ENCODE measurements at places on chromosomes 7 and 10.

DNA sequence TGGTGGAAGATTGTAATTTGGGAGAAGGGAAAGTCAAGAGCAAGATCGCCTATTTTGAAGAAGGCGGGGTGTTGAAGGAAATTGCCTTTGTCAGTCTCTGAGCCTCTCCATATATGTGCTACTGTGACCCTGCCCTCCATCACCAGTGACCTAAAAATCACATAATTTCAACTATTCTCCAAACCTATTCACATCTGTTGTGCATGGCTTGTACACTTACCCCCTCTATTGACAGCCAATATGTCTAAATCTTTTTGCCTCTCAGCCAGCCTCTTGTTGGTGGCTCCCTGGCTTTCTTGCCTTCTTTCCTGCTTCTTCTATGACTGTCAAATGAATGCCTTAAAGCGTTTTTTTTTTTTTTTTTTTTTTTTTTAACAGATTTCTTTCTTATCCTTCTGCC is 295.6 kb downstream of the AUTS2 start:
- no peak for DNase-seq

DNA sequence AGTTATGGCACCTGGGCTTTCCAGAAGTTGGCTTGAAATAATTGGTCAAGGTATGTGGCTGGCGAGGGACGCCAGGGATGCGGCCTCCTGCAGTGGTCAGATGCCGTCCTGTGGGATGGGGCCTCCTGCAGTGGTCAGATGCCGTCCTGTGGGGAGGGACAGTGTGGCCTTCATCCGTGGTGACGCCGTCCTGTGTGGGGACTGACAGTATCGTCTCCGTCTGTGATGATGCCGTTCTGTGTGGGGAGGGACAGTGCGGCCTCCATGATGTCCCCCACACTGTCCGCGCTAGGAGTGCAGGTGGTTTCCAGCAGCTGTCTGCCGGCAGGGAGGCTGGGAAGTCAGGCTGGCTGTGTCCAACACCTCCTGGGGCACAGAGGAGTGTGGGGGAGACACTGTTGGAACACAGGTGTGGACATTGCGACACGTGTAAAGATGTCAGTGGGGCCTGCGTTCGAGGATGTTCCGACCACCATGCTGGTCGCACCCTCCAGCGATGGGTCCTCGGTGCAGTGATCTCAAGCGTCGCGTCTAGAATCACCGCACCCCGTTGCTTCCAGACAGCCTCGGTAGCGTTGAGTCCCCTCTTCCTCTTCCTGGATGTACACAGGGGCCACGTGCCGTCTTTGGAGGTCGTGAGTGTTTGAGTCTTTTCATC is 52.6 kb downstream of the INPP5A start:
- DNase-seq = no peak

DNA sequence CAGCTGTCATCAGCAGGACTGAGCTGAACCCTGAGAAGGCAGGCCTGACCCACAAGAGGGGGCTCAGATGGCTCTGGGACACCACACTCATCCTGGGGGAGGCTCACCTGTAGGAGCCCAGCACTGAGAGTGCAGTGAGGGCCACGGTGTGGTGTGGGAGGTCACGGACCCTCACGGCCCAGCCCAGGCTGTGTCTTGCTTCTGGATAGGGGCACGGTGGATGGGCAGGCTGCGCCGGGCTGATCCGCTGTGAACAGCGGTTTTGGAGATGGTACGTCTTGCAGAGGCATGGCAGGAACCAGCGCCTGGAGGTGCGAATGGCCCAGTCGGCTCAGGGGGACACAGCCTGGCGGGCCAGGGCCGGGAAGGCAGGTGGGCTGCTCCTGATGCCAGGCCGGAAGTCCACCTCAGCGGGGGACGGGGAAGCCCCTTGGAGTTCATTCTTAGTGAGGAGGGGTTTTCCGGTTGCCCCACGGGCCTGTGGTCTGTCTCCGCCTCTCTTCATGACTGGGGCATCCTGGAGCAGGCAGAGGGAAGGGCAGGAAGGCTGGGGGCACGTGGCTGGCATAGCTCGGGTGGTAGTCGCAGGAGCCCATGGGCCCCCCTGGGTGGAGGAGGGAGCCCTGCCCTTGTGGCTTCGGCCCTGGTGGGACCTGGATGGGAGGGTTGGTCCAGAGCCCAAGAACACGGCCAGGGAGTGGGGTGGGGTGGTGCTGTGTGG is 112.5 kb downstream of the UNCX start:
- DNase-seq = no peak

DNA sequence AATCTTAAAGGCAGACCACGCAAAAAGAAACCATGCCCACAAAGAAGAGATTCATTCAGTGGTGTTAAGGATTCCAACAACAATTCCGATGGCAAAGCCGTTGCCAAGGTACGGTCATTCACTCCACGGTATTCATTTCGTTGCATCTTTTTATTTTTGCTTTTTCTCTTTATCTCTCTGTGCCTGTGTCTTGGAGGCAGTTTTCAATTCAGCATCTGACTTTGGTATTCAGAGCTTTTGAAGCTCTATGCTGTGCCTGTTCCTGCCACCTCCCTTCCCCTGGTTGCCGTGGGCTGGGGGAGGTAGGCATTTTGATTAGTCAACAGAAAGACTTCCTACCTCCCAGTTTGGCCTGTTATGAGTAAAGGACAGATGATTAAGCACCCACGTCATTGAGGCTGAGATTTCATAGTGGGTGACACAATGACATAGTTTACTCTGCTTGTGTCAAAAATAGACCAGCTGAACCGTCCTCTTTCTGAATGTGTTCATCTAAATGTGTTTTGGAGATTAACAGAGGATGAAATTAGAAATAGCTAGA is 149.5 kb downstream of the ARID5B start:
- DNase-seq = no peak

GRCh38 chr7:136049117-136049516 is 72.0 kb upstream of the MTPN start:
- no peak for DNase-seq

DNA sequence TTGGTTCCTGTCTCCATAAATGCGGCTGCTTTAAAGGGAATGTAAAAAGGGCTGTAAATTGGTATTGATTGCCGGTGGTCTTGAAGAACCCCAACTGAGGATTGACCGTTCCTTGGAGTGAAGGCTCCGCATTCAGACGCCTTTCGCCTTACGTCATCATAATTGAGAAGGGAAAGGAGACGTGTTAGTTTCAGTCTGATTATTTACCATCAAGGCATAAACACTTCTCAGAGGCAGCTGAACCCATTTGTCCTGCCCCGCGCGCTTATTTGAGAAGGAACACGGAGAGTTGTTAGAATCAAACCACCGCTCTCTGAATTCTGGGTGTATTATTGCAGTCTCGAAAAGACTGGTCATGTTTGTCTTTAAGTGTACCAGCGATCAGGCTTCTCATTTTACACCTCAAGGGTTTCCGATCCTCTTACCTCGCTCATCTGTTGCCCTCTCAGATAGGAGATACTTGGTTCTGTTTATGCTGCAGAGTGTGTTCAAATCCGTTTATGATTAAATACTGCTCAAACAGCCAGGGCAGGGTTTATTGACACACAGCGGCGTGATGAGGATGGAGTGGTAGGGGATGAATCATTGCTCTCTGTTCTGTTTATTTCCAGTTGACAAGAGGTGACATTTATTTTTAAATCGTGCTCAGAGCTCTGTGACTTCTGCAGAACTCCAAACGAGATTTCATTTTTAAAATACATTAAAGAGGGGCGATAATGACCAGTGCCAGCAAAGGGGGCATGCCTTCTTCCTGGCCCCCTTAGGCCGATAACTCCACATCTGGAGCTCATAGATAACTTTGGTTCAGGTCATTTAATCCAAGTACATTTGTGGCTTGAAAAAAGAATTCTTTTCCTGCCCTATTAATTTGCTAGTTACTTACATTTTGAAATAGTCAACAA is 30.4 kb downstream of the FOXK1 start:
- DNase-seq = no peak

- no peak for DNase-seq
These were observed 402.0 kb upstream of the ZWINT start for GRCh38 chr10:56763090-56763489.

GRCh38 chr7:14600766-14601367 is 301.7 kb downstream of the DGKB start:
- DNase-seq = no peak

- no peak for DNase-seq
These were observed 45.4 kb downstream of the SLC13A1 start for GRCh38 chr7:123154231-123154860.

- DNase-seq = no peak
These were observed 107.7 kb upstream of the PCLO start for GRCh38 chr7:83270407-83270806.

- DNase-seq = no peak
These were observed 803.6 kb downstream of the SORCS1 start for GRCh38 chr10:106360870-106361269.

DNA sequence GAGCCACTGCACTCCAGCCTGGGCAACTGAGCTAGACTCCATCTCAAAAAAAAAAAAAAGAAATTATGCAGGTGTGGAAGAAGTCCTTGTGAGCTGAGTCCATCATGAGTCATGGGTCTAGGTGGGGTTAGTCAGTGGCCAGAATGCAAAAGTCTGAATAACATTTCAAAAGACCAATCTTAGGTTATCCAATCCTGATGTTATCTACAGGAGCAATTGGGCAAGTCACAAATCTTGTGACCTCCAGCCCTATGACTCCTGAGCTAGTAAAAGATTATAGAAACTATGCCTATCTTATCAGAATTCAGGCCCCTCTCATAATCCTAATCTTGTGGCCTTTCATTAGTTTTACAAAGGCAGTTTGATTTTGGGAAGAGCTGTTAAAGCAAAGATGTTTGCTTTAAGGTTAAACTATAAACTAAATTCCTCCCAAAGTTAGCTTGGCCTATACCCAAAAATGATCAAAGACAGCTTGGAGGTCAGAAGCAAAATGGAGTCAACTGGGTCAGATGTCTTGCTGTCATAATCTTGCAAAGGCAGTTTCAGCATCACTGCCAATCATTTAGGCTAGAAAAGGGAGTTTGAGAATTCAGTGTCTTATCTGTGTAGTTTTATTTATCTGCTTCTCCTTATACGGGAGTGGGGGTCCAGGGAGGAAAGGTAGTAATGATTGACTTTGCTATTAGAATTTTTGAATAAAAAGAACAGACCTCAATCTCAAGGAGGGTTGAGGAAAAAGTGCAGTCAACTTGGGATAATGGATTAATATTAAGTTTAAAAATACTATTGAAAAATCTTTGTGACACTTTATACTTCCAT is 71.2 kb upstream of the TRIM24 start:
- no peak for DNase-seq

GRCh38 chr7:33874943-33875342 is 30.4 kb upstream of the BMPER start:
- DNase-seq = no peak

- no peak for DNase-seq
These were observed 29.1 kb downstream of the CDCA7L start for GRCh38 chr7:21916629-21917028.

- no peak for DNase-seq
These were observed 417.1 kb upstream of the KLF6 start for GRCh38 chr10:4201866-4202825.

- no peak for DNase-seq
These were observed 43.4 kb downstream of the PRF1 start for GRCh38 chr10:70558871-70559810.

DNA sequence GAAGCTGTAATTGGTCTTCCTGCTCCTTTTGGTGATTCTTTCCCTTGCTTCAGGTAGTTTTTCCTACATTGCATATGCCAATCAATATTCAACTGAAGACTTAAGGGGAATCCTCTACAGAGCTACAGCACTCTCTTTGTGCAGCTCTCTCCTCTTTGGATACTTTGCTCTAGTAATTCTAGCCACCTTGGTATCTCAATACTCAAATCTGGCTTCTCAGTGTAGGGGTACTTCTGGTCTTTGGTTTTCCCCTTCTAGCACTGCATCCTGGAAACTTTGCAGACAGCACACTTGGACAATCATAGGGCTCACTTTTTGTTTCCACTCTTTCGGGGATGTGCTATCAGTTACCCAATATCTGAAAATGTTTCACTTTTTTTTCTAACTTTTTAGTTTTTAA is 9.9 kb downstream of the PHTF2 start:
- no peak for DNase-seq

GRCh38 chr7:55134359-55134725 is 115.5 kb downstream of the EGFR start:
- DNase-seq = no peak

DNA sequence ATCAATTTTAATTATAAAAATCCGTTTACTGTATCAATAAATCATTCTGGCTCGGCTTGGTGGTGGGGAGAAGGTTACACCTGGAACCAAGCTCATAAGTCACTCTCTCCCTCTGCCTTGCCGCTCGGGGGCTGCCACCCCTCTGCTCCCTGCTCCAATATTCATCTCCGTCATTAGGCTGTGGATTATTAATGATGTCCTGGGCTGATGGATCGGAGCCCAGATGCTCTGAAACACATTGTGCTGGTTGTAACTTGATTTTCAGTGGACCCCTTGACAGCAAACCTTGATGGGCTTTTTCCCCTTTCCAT is 314.2 kb downstream of the PLXNA4 start:
- DNase-seq = no peak

DNA sequence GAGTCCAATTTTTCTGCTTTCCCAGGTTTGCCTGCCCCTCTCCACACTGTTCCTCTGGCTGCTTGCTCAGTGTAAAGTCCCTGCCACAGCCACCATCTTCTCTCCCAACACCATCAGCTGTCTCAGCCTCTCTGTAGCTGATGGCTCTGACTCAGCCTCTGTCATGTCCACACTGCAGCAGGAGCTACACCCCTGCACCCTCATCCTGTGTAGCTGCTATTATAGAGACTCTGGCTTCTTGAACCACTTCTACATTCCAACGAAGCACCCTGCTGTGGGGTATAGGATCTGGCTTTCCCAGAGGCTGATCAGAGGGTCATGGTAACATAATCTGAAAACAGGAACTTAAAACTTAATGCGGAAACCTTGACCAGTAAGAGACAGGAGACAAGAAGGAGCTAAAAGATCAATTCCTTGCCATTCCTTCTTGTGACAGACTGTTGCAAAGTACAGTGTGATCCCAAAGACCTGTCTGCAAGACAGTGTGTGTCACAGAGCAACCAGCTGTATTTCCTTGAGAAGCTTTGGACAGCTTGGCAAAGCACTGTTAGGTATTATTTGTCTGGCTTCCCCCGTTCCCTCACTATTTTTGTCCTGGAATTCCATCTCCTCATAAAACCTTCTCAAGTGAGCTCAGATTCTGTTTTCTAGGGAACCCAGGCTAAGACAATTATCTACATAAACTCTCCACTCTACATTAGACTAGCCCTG is 42.3 kb downstream of the NRCAM start:
- no peak for DNase-seq

GRCh38 chr10:104406715-104407650 is 53.4 kb downstream of the CFAP58 start:
- DNase-seq = no peak
